ENCODE measurements at places on chromosomes 3 and 15.
A peak's percentile ranks its signal among the peaks of the same experiment; 100 is the strongest.

GRCh38 chr15:42228036-42228435 lies 19.9 kb upstream of the VPS39 start:
- no peak for DNase-seq

DNA sequence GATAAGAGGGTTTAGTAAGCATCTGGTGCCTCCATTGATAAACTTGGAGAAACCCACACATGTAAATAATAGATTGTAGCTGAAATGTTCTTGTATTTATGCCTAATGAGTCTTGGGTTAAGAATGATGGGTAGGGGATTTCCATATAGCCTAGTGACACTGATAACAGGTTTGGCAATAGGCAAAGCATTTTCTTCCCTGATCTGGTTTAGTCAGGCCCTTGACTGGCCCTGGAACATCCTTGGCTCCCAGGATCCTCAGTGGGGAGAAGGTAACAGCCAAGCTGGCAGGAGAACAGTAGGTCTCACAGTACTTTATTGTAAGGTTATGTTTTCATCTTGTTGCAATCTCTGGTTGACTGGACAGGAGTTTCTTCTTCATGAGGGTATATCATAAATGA lies 228.4 kb downstream of the DIPK2A start:
- no peak for DNase-seq

DNA sequence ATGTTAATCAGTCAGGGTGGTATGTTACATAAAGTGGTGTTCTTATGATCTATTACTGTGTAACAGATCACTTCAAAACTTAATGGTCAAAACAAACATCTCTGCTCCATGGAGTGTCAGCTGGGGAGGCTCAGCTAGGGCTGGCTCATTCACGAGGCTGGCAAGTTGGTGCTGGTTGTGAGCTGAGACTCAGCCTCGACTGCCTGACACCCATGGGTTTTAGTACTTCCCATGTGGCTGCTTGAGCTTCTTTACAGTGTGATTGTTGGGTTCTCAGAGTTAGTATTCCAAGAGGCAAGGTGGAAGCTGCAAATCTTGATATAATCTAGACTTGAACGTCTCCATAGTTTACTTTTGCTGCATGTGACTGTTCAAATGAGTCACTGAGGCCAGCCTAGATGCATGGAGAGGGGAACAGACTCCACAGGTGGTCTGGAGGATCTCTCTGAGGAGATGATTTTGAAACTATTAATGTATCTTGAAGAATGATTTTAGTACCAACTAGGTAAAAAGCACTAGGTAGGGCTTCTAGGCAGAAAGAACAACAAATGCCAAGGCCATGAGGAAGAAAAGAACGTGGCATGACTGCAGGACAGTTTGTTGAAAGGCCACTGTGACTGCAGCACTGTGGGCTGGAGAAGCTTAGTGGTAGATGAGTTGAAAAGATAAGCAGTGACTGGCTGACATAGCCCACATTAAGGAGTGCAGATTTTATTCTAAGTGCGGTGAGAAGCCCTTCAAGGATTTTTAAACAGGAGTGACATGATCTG lies 281.1 kb upstream of the PROK2 start:
- no peak for DNase-seq

DNA sequence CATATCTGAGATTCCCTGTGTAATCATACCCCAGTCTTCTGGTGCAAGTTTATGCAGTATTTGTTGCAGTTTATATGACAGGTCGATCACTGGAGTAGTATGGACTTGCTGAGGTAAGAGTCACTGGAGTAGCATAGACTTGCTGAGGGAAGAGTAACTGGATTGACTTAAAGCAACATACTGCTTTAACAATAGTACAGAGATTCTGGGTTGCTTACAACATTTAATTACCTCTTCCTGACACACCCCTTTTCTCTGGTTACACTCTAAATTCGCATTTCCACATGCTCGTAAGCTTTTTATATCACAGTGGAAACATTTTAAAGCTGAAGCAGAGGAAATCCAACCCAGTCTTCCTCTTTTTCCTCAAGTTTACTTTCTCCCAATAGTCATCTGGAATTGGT lies 11.8 kb downstream of the AAGAB start:
- DNase-seq, result no peak

DNA sequence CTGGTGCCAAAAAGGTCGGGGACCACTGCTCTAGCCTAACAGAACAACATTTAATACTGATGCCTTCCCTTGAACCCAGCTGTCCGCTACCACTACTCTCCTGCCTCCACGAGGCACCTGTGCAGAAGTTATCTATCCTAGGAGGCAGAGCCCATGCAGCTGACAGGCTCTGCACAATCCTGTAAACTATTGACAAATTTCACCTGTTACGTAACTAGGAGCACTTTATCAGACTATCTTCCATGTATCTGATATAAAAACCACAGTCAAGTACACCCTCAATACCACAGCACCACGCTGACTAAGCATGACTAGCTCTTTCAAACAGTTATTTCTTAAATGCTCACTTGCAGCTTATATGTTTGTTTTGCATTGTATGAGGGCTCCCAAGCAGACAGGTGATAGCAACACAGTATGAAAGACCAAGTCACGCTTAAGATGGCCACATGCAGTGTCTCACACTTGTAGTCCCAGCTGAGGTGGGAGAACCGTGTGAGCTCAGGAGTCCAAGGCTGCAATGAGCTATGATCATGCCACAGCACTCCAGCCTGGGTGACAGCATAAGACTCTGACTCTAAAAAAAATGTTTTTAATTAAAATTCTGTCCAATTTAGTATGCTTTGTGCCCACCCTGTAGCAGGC lies 4.5 kb upstream of the IL17RC start:
- DNase-seq, result peak; percentile 16

- DNase-seq, result no peak
These were observed 4.9 kb downstream of the MON1A start for GRCh38 chr3:49924683-49925082.

DNA sequence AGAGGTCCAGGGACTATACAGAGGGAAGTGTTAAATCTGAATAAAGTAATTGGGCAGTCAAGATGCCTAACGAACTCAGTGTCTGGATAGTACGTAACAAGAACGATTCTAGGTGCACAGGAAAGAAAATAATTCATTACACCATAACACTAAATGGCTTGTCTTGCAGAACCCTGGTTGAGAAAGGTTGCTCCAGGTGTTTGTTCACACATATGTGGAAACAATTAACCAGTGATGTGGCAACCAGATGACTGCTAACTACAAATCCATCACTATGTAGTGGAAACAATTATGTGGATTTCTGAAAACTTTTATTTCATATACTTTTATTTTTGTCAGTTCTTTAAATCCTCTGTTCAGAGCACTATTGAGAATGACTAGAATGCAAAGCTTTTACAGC lies 10.4 kb upstream of the HDC start:
- no peak for DNase-seq

DNA sequence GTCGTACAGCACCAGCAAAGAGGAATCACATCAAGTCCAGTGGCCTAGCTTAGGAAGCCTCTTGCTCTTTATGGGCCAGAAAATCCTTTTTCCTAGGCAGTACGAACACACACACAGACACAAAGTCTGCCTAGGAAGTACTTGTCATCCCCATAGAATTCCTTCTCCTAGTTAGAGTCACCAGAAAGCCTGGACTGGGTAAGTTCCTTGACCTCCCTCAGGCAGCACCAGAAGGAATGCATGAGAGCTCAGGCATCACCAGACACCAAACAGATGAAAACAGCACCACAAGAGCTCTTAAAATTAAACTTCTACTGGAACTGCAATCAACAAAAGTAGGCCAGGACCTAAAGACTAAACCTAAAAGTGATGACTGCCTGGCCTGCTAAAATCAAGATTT lies 192.9 kb upstream of the CCDC54 start:
- DNase-seq, result no peak

- no peak for DNase-seq
These were observed 129.0 kb upstream of the PRICKLE2 start for GRCh38 chr3:64354221-64354620.

- no peak for DNase-seq
These were observed 97.8 kb upstream of the MEF2A start for GRCh38 chr15:99467853-99468464.

DNA sequence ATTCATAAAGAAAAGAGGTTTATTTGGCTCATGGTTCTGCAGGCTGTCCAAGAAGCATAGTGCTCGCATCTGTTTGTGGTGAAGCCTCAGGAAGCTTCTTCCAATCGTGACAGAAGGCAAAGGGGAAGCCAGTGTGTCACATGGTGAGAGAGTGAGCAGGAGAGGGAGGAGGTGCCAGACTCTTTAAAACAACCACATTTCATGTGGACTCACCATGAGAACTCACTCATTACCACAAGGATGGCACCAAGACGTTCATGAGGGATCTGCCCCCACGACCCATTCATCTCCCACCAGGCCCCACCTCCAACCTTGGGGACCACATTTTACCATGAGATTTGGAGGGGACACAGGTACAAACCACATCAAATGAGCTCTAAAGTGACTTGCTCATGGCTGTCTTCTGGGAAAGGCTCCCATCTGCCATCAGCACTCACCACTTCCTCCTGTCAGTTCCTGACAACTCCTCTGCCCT lies 327.3 kb upstream of the TLE3 start:
- DNase-seq, result peak; percentile 45

GRCh38 chr3:70120357-70120966 lies 120.9 kb downstream of the SAMMSON start:
- DNase-seq, result peak; percentile 83

GRCh38 chr3:187066228-187066995 lies 72.9 kb downstream of the RPL39L start:
- DNase-seq, result peak; percentile 62

- DNase-seq, result no peak
These were observed 27.9 kb downstream of the SOX2 start for GRCh38 chr3:181739628-181740027.

DNA sequence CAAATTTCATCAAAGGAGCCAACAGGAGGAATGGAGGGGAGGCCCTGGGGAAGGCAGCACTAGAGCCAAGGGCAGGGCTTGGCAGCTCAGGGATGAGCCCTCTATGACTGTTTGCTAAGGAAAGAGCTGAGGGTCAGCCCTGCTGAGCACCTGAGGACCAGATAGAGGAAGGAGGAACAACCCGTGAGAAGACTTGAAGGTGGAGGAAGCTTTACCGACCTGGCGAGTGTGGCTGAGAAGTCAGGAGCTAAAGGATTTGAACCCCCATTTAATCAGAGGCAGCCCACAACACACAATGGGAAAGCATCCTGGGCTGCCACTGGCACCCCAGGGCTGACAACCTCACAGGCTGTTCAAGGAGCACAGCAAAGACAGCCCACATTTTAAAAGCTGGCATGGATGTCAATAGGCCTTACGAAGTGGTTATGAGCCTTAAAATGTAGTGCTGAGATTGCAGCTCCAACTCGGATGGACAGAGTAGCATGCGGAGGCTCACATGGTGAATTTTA lies 20.7 kb upstream of the LRRC2 start:
- DNase-seq, result no peak

- no peak for DNase-seq
These were observed 515.6 kb upstream of the SGO1 start for GRCh38 chr3:20701641-20702040.

- no peak for DNase-seq
These were observed 869.4 kb downstream of the NAALADL2 start for GRCh38 chr3:175728566-175728965.

DNA sequence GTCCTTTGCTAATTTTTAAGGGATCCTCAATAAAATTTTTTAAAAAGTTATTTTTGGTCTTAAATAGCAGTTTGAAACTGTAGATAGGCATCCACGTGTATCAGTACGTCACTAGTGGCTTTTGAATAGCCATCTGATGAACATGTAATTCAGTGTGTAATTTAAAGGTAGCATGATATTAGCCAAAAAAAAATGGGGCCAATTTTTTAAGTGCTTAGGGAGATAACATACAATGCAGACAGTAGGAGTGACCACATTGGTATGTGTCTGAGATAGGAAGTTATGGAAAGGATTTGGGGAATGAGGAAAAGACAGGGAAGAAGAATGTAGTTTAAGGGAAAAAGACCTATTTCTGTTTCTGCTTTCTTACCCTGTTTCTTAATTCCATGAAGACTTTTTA lies 2.5 kb downstream of the AP4E1 start:
- DNase-seq, result no peak
